Kasumi-1 (cell line): ENCODE measurements at places on chromosomes 12 and 14.

GRCh38 chr14:54457609-54457996 lies 16.4 kb upstream of the CNIH1 start:
- no peak for DNase-seq

GRCh38 chr14:32478050-32478449 lies 149.0 kb downstream of the AKAP6 start:
- no peak for DNase-seq

- DNase-seq = peak; percentile 63
Observed at GRCh38 chr14:55265197-55265596, 6.0 kb upstream of the FBXO34 start.

DNA sequence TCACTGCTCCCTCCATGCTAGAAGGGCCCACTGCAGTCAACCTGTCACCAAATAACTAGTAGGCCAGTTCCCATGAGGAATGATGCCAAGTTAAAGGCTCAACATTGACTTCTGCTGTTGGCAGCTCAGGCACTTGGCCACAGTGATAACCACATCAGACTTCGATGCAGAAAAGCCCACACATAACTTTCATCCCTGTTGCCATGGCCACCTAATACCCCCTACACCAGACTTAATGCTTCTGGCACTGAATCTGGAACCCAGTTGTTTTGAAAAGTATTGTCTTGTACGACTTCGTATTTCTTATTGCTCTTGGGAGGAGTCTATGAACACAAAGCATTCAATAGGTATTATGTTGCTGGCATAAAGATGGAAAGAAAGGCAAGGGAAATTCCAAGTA lies 44.3 kb upstream of the HELB start:
- no peak for DNase-seq

GRCh38 chr14:105855246-105855892 lies 329.0 kb downstream of the TMEM121 start:
- DNase-seq = no peak

- no peak for DNase-seq
Observed at GRCh38 chr14:92922155-92922735, 705 bp upstream of the CHGA start.

- DNase-seq = no peak
Observed at GRCh38 chr14:44341116-44341515, 166.0 kb downstream of the FSCB start.

- DNase-seq = no peak
Observed at GRCh38 chr12:93785249-93786010, 108.3 kb downstream of the CRADD start.

DNA sequence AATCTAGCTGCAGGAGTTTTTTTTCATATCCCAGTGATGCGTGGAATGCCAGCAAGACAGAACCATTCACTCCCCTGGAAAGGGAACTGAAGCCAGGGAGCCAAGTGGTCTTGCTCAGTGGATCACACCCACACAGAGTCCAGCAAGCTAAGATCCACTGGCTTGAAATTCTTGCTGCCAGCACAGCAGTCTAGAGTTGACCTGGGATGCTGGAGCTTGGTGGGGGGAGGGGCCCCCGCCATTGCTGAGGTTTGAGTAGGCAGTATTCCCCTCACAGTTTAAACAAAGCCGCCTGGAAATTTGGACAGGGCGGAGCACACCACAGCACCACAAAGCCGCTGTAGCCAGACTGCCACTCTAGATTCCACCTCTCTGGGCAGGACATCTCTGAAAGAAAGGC lies 86.9 kb upstream of the STXBP6 start:
- no peak for DNase-seq

GRCh38 chr12:100624571-100624970 lies 51.1 kb downstream of the GAS2L3 start:
- no peak for DNase-seq

- no peak for DNase-seq
Observed at GRCh38 chr12:72432037-72432604, 160.0 kb downstream of the TRHDE start.

DNA sequence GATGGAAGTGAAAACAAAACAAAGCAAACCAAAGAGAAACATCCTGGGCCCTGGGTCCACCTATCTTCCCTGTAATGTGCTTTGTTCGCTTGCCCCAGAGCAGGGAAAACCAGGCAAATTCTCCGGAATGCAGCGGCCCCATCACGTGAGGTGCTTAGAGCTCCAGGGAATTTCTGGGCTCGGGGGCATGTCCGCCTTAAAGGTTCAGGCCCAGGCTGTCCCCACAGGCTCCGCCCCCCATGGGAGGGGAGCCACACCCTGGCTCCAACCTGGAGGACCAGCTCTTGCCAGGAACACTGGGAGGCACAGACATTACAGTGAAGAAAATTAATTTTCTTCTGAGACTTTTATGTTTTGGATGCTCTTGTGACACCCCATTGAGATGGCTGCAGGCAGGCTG lies 69.9 kb downstream of the RBM19 start:
- no peak for DNase-seq

DNA sequence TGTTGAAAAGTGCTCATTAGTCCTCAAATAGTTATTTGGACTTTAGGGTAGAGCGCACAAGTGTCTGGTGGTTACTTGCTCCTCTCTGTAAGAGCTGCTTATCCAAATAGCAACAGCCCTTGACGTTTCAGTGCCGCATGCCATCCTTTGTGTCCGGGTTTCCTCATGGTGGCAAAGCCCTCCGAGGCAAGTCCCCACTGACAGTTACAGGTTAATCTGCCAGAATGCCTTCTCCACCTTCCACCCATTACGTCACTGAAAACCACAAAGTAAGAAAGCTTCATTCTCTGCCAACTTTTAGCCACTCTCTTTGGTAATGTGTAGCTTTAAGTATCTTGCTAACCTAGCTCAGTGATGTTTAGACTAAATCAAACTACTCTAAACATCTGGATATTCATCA lies 78.6 kb downstream of the POLR3B start:
- no peak for DNase-seq

- no peak for DNase-seq
Observed at GRCh38 chr14:89236851-89237250, 180.2 kb downstream of the FOXN3 start.

DNA sequence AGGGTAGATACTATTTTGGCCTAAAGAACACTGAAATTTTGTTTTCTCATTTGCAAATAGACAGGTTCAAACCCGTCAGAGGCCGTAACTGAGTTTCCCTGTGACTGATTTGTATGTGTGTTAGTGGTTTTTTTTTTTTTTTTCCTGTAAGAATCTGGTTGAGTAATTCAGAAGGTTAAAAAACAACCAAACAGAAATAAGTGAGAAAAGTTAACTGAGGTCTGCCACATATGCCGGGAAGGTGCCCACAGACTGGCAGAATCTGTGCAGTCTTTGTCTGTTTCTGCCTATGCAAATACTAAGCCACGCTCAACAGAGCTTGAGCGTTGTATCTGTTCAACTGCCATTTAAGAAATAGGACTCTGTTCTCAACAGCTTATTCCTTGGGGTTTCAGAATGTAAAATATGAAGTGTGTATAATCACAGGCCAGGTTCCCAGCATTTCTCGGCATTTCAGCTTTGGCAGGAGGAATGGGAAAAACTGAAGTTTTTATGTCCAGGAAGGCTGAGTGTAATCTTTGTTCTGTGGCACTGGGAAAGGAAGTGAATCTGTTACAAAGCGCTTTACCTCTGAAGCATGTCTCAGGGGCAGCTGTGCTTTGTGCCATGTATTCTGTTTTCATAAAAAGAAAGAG lies 181.9 kb downstream of the PRKCH start:
- no peak for DNase-seq

GRCh38 chr12:47097276-47097896 lies 17.6 kb upstream of the AMIGO2 start:
- no peak for DNase-seq

- DNase-seq = no peak
Observed at GRCh38 chr12:11728154-11728755, 78.8 kb downstream of the ETV6 start.

DNA sequence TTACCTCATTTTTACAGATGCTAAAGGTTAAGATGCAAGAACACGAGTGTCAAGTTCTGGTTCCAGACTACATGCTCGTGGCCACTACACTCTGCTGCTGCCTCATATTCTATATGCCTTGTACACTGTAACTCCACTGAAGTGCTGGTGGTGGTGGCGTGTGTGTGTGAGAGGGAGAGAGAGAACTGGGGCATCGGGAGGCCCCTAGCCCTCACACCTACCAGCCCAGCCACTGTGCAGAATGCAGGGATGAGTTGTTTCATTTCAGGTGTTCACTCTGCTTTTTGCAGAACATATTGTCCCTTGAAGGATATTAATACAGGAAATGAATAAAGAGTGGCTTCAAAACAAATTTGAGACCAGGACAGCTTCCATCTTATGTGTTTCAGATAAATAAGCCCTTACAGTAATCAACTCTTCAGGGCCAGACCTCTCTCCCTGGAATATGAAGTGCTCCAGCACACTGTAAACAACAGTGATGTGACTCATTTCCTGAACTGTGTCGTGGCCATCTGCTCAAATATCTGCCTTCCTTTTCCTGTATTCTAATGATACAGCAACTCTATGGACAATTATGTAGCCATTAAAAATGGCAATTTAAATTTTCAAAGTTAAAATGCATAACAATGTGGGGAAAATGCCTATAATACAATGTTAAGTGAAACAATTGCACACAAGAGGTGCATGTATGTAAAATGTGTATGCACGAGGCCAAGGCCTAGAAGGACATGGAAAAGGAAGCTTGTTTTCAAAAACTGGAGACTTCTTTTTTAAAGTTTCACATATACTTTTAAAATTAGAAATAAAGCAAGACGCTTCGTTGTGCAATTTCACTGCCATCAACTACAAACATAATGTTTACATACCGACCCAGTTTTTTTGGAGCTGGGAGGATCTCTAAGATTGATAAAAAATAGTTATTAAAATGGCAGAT lies 215.4 kb downstream of the PELI2 start:
- peak; percentile 49 for DNase-seq

DNA sequence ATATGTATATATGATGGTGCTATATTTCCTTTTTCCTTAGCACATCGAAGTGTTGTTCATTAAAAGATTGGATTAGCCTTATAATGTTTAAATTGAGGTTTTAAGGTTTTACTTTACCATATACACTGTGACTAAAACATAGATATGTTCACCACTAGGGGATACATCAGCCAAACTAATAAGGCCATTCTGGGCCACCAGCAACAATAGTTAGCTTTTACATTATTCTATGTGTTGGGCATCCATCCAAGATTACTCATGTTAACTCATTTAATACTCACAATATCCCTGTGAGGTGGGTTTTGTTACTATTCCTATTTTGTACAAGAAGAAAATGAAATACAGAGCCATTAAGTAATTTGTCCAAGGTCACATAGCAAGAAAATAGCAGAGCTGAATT lies 202.6 kb upstream of the AVPR1A start:
- no peak for DNase-seq

GRCh38 chr14:75941030-75941429 lies 40.8 kb downstream of the TGFB3 start:
- DNase-seq = no peak

- DNase-seq = peak; percentile 47
Observed at GRCh38 chr14:54565785-54566409, 1.0 kb upstream of the SAMD4A start.

DNA sequence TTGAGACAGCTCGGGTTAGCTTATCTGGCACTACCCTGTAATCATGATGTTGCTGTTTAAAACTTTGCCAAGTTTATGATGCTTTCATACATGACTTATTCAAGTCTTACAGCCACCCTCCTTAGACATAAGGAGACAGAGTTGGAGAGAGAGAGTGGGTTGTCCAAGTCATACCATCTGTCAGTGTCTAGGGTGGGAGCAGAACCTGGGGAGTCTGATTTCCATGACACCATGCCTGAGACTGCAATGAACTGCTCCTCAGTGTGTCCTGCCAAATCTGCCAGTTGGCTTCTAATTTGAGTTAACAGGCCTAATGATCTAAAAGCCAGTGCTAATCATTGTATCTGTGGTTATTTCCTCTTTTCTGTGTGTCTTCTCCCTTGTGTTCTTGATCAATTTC lies 43.7 kb upstream of the PHC1 start:
- no peak for DNase-seq

- DNase-seq = no peak
Observed at GRCh38 chr14:103094406-103095209, at the start of gene EXOC3L4. TSS of gene EXOC3L4 (plus strand) at chr14:103094725. CDS start at chr14:103100220, 5,495 bp downstream.

DNA sequence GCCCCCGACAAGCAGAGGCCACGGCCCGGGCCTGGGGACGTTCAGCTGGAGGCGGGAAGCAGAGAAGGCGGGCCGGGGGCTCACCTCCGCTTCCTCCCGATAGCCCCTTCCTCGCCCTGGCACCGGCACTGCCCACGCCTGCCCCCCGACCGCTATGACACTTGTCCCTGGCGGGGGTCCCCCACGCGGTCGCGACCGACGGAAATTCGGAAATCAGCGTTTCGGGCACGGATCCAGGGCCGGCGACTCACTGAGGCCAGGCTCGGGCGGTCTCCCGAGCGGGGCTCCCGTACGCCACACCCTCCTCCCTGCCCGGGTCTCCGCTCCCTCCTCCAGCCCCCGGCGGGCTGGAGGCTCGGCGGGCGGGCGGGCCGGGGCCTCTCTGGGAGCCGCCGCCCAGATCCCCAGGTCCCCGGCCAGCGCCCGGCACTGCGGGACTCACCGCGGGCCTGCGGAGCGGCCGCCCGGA lies 581 bp downstream of the PITPNM2 start:
- DNase-seq = no peak

GRCh38 chr12:7434670-7435069 lies 9.3 kb downstream of the CD163L1 start:
- no peak for DNase-seq

DNA sequence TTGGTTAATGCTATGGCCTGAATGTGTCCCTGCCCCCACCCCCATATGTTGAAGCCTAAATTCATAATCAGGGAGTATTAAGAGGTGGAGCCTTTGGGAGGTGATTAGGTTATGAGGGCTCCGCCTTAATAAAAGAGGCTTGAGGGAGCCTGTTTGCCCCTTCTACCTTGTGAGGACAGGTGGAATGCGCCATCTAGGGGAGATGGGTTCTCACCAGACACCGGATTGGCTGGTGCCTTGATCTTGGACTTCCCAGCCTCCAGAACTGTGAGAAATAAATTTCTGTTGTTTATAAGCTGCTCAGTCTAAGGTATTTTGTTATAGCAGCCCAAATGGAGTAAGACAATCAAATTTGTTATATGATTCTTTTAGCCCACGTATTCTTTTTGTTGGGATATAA lies 148.3 kb downstream of the PTCSC3 start:
- no peak for DNase-seq

DNA sequence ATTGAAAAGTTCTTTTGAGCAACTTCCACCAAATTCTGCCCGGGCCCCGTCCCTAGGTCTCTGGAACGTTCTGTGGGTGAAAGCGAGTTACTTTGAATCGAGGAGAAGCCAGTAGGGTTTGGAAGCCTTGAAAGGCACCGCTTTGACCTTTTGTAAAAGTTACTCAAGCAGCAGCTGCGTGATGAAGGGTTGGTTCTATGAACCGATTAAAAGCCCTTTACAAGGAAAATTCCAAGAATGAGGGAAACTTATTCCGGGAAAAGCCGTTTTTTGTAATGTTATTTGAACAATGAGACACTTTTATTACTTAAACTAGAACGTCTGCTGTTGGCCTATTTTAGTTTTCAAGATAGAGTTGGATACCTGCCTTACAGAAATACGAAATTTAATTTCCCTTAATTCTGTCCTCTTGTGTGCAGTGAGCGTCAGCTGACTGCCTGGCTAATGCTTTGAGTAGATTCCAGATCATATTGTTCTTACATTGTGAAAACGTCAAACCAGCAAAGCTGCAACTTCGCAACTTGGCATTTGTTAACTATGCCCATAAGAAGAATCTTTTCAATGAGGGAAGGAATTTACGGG lies 906 bp downstream of the LARP4 start:
- DNase-seq = no peak

GRCh38 chr12:108000111-108000510 lies 129.0 kb upstream of the WSCD2 start:
- no peak for DNase-seq
